LHCN-M2 (cell line): ENCODE measurements at places on chromosomes 5 and 9.

DNA sequence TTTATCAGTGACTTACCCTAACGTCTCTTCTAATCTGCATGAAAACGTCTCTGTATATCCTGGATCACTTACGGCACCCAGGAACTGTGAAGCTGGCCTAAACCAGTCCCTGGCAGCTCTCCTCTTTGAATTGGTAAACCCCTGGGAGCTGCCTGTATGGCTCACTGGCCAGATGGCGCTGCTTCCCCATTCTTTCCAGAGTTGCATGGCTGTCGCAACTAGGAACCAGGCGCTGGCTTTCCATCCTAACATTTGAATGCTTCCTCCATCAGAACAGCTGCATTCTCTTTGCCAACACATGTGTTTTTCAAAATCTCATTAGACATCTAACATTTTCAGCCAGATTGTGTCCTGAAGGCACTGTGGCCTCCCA lies 8.0 kb upstream of the PCA3 start:
- DNase-seq: peak; percentile 69

GRCh38 chr5:180173875-180174586 lies 35.0 kb downstream of the RASGEF1C start:
- peak; percentile 48 for DNase-seq

GRCh38 chr9:80952363-80952922 lies 736.9 kb downstream of the TLE1 start:
- DNase-seq: peak; percentile 27

- peak; percentile 77 for DNase-seq
Measured at GRCh38 chr5:125575891-125576505, 829.6 kb upstream of the ZNF608 start.

GRCh38 chr9:94210616-94211603 lies 48.2 kb upstream of the ZNF169 start:
- DNase-seq: no peak

DNA sequence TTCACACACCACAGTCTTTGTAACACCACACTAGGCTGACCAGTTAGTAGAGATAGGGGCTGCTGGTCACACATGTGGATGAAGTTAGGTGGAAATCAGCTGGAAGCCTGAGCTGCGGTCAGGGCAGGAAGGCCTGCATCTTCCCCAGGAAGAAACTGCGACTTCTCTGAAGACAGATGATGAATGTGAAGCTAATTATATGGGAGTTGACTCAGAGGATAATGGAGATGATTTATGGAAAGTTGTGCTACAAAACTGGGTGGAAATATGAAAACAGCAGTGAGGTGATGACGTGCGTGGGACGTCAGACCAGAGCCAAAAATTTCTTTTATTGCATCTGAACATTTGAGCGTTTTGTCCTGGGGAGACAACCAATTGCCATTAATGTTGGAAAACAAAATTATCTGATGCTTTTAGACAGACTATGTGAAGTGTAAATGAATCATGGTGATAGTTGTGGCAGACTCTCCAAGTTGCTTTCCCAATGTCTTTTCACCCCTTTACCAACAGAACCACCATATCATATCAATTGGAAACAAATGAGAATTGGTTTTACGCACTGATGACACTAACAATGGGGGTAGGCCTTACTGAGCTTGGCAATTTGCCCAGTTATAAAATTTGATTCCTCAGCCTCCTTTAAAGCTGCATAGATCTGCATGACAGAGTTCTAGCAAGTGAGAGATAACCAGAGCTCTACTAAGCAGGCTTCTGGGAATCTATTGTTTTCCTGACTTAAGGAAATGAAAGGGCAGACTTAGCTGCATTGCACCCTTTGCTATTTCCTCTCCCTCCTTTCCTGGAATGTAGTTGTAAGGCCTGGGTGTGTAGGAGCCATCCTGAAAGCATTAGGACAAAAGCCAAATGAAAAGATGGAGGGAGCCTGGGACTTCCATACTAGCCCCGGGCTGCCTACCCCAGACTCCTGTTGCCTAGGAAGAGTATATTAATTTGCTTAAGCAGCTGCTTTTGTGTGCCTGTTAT lies 84.0 kb downstream of the RAB3C start:
- DNase-seq: no peak

- no peak for DNase-seq
Measured at GRCh38 chr5:38749861-38750260, 96.0 kb upstream of the OSMR start.

GRCh38 chr9:29873579-29873978 lies 2300.3 kb upstream of the C9orf72 start:
- DNase-seq: no peak

- DNase-seq: no peak
Measured at GRCh38 chr5:134136771-134137170, 22.3 kb downstream of the TCF7 start.

DNA sequence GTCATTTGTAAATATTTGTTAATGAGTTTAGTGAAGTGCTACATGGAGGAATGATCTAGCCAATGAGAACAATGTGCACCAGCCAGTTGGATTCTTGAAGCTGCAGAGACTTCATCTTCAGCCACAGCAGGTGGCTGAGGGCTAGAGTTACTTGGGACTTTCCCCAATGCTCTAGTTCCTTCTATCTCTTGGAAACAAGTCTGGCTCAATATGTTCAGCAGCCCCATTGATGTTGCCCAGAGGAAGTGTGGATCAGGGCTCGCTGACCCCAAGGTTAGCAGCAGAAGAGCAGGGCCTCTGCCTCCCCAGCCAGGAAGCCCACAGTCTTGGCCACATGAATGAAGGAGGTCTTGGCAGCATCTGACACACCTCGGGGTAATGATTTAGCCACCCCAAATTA lies 117.5 kb downstream of the SLC1A3 start:
- DNase-seq: no peak

- DNase-seq: peak; percentile 4
Measured at GRCh38 chr5:153752890-153753289, 262.4 kb downstream of the GRIA1 start.

DNA sequence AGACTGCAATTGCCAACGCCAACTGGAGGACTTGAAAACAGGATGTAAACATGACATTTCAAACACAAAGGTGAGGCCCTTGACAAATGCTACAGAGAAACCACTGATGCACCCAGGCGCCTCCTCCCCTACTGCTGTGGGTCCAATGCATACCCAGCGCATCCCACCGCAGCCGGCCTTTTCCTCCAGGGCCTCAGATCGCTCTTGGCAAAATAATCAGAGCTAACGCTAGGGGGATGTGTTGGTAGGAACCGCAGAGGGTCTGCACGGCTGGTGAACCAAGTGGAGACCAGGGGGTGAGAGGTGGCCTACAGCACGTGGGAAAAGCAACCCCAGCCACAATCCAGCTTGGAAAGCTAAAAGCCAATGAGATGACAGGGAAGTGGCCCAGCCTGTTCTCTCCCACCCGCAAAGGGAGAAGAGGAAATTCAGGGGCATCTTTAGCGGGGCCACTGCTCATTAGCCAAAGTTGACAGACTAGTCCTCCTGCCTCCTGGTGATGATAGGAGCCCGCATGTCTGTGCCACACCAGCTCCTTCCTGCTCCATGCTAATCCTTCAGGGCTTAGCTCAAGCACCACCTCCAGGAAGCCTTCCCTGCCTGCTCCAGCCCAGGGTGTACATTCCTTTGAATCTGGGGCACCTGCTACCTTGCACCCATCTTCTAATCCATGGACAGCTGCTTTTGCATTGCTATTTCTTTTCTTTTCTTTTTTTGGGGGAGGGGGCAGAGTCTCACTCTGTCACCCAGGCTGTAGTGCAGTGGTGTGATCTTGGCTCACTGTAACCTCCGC lies 5.9 kb downstream of the FAM163B start:
- DNase-seq: no peak

- DNase-seq: no peak
Measured at GRCh38 chr5:171899792-171900191, 106.6 kb downstream of the FBXW11 start.

GRCh38 chr9:7150153-7150890 lies 392.5 kb downstream of the KDM4C start:
- no peak for DNase-seq

- peak; percentile 79 for DNase-seq
Measured at GRCh38 chr5:172107571-172107970, 80.5 kb downstream of the STK10 start.

DNA sequence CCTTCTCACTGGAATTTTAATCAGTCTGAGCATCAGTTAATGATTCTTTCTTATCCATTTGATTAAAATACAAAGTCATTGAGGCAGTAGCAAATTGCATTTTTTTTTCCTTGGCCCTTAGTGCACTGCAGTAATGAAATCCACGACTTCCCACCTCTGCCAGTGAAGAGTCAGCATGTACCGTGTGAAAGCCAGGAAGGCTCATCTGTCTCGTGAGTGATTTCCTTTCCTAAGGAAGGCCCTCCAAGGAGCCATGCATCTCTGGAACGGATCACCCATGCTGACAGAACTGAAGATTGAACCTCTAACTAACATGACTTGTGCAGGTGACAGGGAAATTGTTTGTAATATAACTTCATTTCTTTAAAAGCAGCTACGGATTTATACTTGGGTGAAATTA lies 51.6 kb downstream of the MED10 start:
- DNase-seq: no peak

- peak; percentile 61 for DNase-seq
Measured at GRCh38 chr5:175517824-175518450, 39.6 kb downstream of the SFXN1 start.

GRCh38 chr9:126860757-126861466 lies 473 bp downstream of the ZBTB34 start:
- DNase-seq: no peak

DNA sequence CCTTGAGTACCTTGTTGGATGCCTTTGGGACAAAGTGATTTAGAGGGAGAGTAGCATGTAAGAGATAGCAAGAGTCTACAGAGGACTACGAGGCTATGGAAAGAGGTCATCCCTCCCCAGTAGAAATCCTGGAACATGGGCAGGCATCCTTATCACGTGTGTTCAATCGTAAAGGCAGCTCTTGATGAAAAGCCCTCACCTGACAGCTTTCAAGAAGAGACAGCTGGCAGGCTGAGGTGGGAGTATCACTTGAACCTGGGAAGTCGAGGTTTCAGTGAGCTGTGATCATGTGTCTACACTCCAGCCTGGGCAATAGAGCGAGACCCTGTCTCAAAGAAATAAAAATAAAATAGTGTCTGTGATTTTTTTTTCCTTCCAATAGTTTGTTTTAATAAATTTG lies 112.6 kb downstream of the PCSK5 start:
- no peak for DNase-seq

DNA sequence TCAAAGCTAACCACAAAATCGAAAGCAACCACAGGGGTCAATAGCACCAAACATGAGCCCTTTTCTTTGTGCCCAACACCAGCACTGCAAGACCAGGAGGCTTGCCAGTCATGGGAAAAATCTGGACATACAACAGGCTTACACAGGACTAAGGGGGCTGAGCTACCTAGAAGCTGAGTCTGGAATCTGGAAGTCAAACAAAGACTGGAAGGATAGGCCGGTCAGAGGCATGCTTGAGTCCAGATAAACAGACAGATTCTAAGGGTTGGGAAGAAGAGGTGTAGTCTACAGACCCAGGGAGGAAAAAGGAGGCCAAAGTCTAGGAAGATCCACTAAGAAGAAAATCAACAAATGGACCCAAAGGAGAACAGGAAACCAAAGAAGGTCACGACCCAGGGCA lies 73.3 kb downstream of the MYO10 start:
- peak; percentile 19 for DNase-seq

- DNase-seq: no peak
Measured at GRCh38 chr9:87340391-87340790, 157.3 kb upstream of the DAPK1 start.

GRCh38 chr9:4855841-4856240 lies 63.1 kb downstream of the RCL1 start:
- DNase-seq: peak; percentile 48

DNA sequence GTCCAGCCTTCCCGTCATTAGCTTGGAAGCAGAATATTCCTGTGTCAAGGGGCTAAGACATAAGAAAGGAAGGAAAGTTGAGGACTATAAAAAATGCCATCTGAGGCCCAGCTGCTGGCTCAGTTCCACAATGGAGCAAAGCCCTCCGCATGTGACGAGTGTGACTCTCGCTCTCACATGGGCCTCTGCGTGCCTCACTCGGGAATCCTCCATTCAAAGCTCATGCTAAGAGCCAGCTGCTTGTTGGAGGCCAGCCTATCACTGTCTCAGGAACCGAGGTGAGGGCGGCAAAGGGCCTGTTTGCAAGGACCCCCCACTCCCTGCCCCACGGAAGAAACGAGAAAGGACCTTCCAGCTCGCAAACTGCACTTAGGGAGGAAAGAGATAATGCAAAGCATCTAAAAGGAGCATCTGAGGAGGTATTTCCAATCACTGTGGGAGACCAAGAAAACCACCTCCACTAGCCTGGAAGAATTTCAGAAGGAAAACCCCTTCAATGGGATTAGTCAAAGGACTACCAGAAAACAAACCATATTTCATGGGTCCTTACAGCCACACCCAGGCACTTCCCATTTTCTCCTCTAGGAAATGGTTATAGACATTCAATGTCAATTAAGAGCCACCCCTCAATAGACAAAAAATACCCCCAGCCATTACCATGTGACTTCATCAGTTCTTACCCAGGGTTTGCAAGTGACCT lies 95.3 kb downstream of the PRRT1B start:
- DNase-seq: peak; percentile 78

GRCh38 chr5:127876384-127876783 lies 173.2 kb downstream of the CCDC192 start:
- DNase-seq: peak; percentile 44

GRCh38 chr9:93825348-93826115 lies 129.6 kb downstream of the BARX1 start:
- DNase-seq: no peak

- DNase-seq: peak; percentile 67
Measured at GRCh38 chr5:66307647-66308241, 163.6 kb downstream of the SREK1 start.

DNA sequence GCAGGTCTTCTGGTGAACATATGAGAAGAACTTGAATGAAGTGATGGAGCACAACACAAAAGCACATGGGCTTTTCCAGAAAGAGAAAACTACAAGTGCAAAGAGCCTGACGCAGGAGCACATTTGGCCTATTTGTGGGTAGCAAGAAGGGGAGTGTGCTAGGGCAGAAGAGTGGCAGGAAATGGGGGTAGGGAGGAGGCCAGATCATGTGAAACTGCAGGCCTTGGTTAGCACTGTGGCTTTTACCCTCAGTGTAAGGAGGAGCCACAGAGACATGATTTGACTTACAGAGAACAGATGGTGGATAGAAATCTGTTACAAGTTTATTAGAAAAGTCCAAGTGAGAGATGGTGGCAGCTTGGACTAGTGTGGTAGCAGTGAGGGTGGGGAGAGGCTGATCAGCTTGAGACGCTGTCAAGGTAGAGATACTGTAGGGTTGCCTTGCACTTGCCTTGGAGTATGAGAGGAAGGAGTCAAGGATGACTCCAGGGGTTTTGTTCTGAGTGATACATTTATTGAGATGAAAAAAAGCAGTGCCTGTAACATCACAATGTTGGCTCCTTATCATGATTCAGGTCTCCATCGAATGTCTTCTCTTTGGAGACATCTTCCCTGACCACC lies 126.7 kb downstream of the PPP2R2B start:
- DNase-seq: peak; percentile 36

GRCh38 chr5:171157775-171158174 lies 151.3 kb upstream of the TLX3 start:
- no peak for DNase-seq

GRCh38 chr5:180001742-180002141 lies 69.8 kb downstream of the RNF130 start:
- DNase-seq: no peak

- DNase-seq: peak; percentile 8
Measured at GRCh38 chr9:115531410-115532125, 413.6 kb upstream of the TNC start.
